ENCODE measurements at places on chromosomes 1 and 21.

- no peak for DNase-seq
Observed at GRCh38 chr21:21963911-21964310, 965.7 kb downstream of the NCAM2 start.

DNA sequence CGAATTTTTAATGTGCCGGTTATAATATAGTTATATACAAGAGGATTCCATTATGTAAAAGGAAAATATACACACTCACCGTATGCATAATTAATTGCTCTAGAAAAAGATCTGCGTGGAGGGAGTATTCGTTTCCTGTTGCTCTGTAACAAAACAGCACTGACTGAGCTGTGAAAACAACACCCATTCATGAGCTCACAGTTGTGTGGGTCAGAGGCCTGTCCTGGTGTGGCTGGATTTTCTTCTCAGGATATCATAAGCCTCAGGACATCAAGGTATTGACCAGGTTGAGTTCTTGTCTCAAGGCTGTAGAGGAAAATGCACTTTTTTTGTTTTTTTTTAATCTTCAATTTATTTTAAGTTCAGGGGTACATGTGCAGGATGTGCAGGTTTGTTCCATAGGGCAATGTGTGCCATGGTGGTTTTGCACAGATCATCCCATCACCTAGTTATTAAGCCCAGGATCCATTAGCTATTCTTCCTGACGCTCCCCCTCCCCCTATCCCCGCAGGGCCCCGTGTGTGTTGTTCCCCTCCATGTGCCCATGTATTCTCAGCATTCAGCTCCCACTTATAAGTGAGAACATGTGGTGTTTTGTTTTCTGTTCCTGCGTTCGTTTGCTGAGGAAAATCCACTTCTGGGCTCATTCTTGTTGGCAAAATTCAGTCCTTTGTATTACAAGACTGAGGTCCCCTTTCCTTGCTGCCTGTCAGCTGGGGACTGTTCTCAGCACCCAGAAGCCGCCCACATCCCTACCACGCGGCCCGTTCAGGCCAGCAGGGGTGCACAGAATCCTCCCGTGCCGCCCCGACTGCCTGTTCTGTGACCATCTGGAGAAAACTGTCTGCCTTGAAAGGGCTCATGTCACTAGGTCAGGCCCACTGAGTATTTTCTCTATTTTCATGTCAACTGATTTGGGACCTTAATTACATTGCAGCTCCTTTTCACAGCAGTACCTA, 87.4 kb upstream of the ERRFI1 start:
- DNase-seq = no peak

- no peak for DNase-seq
Observed at GRCh38 chr1:183300395-183300794, 114.3 kb downstream of the LAMC2 start.

DNA sequence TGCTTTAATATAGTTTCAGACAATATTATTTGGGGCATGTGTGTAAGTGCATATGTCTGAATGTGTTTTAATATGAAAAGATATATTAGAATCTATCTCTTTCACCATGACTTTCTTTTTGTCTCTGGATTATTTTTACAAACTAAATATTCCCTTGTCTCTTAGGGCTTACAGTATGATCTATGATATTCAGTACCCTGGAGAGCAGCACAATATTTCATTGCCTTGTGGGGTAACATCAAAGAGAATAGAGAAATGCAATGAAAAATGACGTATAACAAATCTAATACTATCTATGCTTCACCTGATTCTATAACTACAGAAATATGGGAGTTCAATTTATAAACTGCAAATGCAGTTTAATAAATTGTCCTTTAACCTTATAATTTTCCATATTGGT, 2084.5 kb downstream of the MRPL39 start:
- no peak for DNase-seq

DNA sequence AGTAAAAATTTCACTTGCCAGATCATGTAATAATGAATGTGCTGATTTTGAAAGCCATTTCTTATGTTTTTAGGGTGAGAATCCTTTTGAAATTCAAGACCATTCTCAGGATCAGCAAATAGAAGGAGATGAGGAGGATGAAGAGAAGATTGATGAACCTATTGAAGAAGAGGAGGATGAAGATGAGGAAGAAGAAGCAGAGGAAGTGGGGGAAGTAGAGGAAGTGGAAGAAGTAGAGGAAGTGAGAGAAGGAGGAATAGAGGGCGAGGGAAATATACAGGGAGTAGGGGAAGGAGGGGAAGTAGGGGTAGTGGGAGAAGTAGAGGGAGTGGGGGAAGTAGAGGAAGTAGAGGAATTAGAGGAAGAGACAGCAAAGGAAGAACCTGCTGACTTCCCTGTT, 32.4 kb downstream of the ZNF326 start:
- DNase-seq = no peak

- peak; percentile 22 for DNase-seq
Observed at GRCh38 chr1:236623371-236624166, 19.3 kb upstream of the HEATR1 start.

- DNase-seq = no peak
Observed at GRCh38 chr1:168371477-168371876, 90.8 kb downstream of the TBX19 start.

- no peak for DNase-seq
Observed at GRCh38 chr1:41222496-41222895, 19.6 kb downstream of the SCMH1 start.

GRCh38 chr1:112465122-112465521, 43.6 kb upstream of the WNT2B start:
- no peak for DNase-seq

DNA sequence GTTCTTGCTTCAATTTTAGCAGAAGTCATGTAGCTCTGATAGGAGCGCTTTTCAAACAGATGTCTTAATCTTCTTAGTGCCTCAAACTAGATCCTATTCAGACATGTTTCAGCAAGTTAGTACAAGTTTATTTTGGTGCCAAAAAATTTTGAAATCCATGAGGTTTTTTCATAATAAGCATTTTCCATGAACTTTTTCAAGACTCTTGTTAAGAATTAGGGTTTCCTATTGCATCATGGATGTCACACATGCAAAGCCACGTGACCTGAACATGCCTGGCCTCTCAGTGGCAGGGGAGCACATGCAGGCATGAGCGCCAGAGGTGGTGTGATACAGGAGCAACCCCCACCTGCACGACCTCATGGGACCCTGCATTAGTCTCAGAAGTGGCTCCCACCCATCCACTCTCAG, 67.6 kb downstream of the POFUT2 start:
- no peak for DNase-seq

DNA sequence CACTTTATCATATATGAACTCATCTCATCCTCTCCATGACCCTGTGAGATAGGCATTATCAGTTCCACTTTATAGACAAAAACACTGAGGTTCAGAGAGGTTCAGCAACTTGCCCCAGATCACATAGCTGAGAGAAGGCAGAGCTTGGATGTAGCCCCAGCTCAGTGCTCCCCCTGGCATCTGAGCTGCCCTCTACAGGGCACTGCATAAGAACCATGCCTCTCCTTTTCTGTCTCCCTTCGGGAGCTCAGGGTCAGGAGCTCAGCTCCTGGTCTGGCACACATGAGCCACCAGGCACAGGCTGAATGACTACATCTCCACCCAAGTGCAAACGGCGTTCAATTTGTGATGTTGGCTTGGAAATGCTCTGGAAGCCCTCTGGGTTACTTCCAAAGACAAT, 16.9 kb downstream of the RAB7B start:
- DNase-seq = no peak

DNA sequence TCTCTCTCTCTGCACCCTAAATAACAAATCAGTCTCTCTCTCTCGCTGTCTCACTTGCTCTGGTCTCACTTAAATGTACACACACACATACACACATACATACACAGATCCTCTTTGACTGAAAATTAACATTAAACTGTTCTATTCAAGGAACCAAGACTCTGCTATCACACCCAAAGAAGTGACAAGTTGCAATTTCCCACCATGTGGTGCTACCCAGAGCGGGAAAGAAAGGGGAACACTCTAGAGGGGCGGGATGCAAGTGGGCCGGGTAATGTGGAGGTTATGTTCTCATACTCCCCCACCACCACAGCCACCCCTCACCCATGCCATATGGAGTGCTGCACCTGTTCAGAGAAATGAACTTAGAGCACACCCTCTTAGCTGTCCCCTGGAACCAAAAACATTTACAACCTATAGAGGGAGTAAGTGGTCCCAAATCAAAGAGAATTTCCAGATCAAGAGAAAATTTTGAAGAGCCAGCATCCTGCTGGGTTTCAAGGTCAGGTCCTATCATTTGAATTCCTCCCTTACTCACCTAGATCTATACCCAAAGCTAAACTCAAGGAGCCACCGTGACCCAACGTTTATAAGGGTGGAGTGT, 319.4 kb downstream of the BRINP2 start:
- no peak for DNase-seq

DNA sequence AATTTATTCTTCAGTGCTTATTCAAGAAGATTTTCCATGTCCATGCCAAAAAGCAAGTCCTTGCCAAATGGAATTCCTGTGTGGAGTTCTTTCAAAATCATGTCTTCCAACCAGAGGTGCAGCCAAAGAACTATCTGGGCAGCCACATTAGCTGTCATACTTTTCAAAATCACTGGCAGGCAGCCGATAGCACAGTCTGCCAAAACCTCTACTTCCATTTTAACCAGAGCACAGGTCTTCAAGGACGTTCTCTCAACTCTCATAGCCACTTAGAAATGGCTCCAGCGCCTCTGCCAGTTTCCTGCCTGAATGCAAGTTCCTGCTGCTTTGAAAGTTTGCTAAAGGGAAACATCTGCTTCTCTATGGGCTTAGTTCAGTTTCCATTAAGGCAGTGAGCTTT, 975.7 kb upstream of the ADGRL4 start:
- no peak for DNase-seq

DNA sequence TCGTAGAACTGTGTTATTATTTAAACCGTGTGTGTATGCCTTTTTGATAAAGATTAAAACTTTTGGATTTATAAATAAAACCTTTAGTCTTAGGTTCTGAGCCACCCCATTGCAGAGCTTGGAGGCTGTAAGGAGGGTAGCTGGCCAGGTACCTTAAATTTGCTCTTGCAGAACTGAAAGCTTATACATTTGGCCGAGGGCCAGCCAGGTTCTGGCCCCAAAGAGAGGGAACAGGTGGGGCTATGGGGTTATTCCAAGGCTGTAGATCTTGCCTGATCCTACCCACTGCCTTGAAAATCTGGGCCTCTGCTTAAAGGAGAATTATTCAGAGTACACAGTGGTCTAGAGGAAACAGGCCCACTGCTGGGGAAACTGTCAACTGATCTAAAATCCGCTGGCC, 59.6 kb downstream of the CAMK2N1 start:
- DNase-seq = no peak

DNA sequence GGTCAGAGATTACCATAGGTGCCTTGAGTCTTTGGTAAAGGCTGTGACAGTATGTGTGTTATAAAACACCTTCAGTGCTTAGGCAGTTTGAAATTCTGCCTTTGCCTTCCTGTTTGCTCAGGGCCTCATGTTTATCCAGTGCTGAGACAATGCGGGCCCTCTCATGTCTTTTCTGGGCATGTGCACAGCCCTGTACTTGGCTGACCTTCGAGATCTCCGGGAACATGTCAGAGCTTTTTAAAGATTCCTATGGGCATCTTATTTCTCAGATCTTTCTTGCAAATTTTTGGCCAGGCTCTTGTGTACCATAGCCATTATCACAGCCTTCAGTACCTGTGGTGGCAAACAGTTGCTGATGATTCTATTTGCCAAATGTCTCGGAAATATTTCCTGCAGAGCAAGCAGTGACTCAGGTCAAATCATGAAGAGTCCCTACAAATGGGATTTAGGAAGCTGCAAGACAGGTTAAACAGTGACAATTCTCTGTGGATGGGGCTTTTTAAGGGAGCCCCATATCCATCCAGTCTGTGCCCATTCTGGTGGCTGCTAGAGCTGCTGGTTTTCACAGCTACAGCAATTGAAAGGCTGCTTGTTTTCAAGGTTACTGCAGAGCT, 42.1 kb downstream of the HOOK1 start:
- DNase-seq = no peak

GRCh38 chr1:165456861-165457260, 11.9 kb upstream of the RXRG start:
- DNase-seq = no peak

DNA sequence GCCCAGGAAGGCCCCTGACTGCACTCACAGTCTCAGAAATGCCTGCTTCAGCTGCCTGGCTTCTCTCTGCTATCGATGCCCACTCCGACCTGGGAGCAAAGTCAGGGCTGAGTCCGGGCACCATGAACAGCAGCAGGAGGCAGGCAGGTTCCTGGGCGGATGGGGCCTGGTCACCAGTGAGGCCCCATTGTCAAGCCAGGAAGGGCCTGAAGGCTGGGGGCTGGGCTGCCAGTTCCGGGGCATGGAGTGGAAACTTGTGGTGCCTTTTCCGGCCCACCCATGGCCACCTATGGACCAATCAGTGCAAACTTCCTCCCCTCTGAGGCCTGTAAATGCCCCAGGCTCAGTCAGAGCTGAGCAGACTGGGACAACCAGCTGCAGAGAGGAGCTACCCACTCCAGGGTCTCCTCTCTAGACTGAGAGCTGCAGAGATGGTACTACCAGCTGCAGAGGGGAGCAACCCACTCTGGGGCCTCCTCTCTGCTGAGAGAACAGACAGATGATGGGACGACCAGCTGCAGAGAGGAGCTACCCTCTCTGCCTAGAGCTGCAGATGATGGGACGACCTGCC, 286.5 kb downstream of the SMYD3 start:
- no peak for DNase-seq

GRCh38 chr1:108124622-108125311, 75.4 kb downstream of the SLC25A24 start:
- no peak for DNase-seq

- DNase-seq = no peak
Observed at GRCh38 chr1:79042539-79042938, 36.0 kb upstream of the ADGRL4 start.

GRCh38 chr1:193322211-193322610, 135.8 kb upstream of the B3GALT2 start:
- DNase-seq = no peak

GRCh38 chr1:91729621-91730358, 156.2 kb downstream of the TGFBR3 start:
- no peak for DNase-seq

DNA sequence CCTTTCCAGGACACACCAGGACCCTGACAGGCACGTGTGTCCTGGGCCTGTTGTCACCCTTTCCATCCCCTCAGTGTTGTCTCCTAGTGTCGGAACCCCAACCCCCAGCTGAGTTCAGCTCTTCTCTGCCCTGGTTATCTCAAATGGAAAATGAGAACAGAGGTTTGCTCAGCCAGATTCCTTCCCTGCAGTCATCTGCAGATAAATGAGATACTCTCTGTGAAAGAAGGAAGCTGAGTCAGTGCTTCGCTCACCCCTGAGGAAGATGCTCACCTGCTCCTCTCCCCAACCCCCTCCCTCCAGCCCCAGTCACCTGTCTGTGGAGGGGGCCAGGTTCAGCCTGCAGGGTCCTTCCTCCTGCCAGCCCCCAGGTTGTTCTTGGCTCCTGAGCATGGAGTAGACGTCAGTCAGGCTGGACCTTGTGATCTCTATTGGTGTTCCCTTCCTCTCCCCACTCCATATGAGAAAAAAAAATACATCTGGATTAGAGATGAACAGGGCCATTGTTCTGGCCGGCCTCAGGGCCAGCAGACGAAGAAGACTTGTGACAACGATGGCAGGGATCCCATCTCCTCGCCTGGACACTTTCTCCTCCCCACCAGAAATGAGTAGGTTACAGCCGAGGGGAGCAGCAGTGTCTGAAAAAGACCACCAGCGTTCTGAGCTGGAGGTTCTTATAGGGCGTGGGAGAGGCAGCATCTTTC, 20.9 kb downstream of the PHGDH start:
- no peak for DNase-seq

All from ELF-1 (cell line).